ENCODE measurements at places on chromosomes 4 and X.

DNA sequence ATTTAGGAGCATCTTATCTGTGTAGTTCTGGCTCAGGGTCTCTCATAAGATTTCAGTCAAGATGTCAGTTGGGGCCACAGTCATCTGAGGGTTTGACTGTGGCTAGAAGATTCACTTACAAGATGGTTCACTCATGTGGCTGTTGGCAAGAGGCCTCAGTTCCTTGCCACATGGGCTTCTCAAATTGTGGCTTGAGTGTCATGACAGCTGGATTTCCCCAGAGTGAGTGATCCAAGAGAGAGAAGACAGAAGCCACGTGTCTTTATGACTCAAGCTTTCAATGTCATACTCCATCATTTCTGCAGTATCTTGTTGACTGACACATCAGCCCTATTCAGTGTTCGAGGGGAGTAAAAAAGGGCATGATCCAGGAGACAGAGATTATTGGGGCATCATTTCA lies 131.3 kb upstream of the AP1S2 start:
- no peak for DNase-seq

DNA sequence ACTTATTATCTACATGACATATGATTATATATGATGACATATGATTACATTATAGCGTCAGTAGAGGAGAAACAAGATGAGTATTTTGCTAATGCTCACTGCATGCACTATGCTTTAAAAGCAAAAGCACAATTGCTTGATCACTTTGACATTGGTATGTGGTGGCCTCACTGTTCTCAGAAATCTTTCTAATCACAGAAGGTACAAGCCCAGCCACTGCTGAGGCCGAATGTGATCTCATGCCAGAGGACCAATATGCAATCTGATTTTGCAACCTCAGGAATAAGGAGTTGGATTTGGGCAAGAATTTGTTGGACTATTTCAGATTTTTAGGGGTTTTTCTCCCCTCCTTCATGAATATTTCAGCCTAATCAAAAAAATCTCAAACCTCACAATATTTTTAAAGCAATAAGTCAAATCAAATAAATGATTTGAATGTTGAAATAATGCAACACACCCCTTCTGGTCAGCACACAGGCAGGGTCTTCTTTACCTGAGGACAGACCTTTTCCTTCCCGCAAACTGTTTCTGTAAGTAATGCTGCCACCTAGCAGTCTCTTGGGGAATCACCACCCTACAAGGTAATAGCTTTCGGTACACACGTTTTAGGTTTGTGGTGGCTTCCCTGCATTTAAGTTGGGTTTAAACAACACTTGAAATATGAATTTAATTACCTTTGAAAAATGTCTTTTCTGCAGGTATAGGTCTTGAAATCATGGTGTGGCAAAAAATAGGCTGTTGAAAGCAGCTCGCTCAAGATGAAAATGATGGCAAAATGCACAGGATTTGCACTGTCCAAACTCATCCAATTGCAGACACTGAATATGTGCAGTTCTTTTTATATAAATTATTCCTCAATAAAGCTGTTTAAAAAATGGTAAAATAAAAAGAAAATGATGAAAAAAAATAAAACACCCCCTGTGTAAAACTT lies 4.8 kb upstream of the CXCL13 start:
- no peak for DNase-seq

GRCh38 chr4:89700766-89701423 lies 136.1 kb downstream of the SNCA start:
- DNase-seq: no peak

DNA sequence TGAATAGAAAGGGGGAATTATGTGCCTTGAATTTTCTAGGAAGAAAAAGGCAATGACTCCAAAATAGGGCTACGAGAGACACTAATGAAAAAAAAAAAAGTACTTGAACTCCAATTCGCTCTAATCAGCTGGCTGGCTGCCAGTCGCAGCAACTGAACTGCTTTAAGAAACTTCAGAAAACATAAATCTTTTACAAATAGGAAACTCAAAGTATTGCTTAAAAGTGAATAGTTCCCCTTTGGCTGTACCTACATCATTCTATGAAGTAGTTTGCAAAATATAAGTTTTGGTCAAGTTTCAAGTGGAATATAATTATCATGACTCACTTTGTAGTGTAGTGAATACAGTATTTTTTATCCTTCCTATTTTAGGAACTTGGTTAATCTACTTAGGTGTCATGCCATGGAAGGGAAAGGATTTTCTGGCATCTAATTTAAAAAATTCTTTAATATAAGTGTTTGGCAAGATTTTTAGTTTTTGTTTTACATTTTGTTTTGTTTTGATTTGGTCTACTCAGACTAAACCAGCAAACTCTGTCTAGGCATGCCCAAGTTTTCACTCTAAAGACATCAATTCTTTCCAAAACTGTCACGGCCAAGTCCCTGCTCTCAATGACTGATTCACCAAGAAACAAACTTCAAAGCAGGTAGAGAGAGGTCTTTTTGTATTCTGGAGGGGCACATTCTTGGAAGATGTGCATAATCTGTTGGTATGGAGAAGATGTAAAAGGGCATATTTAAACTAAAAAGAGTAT lies 382.4 kb upstream of the GALNT7 start:
- DNase-seq: no peak

DNA sequence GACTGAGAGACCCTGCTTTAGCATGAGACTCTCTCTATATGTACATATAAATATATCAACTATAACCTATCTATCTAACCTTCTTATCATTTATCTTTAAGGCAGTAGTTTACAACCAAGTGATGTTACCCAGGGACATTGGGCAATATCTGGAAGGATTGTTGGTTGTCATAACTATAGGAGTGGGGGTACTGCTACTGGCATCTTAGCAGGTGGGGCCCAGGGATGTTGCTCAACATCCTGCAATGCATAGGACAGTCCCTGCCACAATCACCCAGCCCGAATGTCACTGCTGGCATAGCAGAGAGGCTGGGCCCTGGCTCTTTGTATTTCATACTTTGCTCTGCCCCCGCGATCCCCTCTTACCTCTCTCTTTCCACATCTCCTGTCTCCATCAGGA lies 397.7 kb downstream of the IL15 start:
- no peak for DNase-seq

DNA sequence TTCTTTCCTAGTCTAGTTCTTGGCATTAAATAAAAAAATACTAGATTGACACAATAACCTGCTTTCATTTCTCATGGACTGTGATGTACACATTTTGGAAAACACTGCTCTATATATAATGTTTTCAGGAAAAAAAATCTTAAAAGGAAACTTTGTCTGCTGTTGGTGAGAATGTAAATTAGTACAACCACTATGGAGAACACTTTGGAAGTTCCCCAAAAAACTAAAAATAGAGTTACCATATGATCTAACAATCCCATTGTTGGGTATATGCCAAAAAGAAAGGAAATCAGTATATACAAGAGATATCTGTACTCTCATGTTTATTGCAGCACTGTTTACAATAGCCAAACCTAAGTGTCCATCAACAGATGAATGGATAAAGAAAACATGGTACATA lies 202.3 kb downstream of the PPP3CA start:
- DNase-seq: no peak

- no peak for DNase-seq
These were observed 881 bp downstream of the LRCH2 start for GRCh38 chrX:115232933-115233496.

GRCh38 chr4:119897260-119897659 lies 169.4 kb downstream of the MAD2L1 start:
- DNase-seq: no peak

DNA sequence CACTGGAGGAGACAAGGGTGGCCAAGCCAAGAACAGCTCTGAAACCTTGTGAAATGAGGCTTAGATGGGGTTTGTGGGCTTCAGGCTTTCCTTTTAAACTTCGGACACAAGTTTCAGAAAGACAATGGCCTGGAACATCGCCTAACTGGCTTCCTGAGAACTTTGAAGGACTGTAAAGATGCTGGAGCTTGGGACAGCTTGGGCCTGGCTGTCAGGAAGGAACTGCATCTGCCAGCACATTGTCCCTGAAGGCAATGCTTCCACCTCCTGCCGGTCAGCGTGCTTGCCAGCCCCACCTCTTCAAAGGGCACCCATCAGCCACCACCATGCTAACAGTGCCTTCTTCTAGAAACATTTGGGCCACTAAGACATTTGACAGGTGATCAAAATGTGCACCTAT lies 107.9 kb downstream of the DRD5 start:
- no peak for DNase-seq

- DNase-seq: no peak
These were observed 203.6 kb upstream of the AGTR2 start for GRCh38 chrX:115966920-115967319.

DNA sequence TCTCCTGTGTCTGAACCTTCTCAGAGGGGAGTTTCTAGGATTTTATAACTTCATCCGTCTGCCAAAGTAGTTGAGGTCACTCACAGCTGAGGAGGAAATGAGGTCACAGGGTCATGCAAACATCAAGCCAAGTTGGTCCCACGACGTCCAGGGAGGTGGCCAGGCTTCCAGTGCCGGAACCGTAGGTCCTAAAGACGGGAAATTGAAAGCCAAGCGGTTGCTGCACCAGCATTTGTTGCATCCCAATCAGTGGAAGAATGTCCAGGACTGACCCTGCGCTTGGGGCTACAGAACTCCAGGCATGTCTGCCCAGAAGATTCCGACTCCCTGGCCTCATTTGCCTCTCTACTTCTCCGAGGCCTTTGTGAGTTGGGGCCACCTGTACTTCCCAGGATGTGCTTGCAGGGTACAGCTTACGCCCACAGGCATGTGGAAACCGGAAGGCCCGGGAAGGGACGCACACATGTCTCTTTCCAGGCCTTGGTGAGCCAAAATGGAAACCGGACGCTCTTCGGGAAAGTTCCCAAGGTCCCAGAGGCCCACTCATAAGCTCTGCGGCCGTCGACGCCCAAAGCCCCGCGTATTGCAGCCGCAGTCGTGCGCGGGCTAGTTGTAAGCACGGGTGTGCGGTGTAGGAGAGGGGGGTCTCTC lies 9.3 kb downstream of the PRDM8 start:
- no peak for DNase-seq

Data from GOT3 (cell line).